ENCODE measurements at places on chromosomes 1 and 21. TPM values are rescaled to one million over a fixed set of nuclear protein-coding genes. Genes with fewer than 3 reads are reported as not detected.

DNA sequence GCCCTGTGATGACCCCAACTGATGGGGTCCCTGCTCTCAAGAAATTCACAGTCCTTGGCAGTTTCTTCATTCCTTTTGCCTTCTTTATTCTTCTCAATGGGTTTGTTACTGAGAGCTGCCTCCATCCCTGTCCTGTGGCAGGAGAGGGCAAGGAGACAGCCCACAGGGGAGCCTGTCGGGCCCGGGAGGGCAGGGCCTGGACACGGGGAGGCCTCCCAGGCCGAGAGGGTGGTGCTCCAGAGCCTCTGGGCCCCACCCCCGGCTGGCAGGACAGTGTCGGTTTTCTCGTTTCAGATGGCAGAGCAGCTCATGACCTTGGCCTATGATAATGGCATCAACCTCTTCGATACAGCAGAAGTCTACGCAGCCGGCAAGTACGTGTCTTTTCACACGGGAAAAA lies 36.2 kb downstream of the KCNAB2 start:
- no peak for DNase-seq

GRCh38 chr1:91578320-91579109 lies 77.9 kb downstream of the CDC7 start:
- DNase-seq = no peak

The CCDC30 gene
- 13.5 TPM for total RNA-seq

The KCNQ4 gene
- total RNA-seq = 0.98 TPM
